ENCODE measurements at places on chromosomes 7 and 10. TPM values are rescaled to one million over a fixed set of nuclear protein-coding genes. Genes with fewer than 3 reads are reported as not detected.
A peak's percentile ranks its signal among the peaks of the same experiment; 100 is the strongest.

GRCh38 chr7:28999895-29000716, 42.0 kb upstream of the TRIL start:
- no peaks in the 10 kb centered on the region for H3K36me3 ChIP-seq
- H3K4me1 ChIP-seq, result peaks cover 11% of the 10 kb centered on the region
- H3K27me3 ChIP-seq, result no peaks in the 10 kb centered on the region
- DNase-seq, result no peak

MSRB2 gene
- total RNA-seq, result 15.4 TPM

DNA sequence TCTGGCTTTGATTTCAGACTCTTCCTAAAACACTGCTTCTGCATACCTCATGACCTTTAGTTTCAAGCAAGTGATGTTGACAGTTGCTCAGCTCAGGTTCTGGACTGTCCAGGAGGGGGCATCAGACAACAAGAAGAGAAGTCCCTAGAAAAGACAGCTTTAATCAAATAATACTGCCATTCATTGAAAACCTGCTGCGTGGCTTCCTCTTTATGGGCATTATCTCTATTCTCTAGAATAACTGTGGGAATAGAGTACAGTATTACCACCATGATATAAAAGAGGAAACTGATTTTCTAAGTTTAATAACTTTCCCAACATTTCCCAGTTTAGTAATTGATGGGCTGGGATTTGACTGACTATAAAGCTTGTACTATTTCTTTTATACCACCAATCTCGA, 170.4 kb downstream of the SNX13 start:
- no peaks in the 10 kb centered on the region for H3K36me3 ChIP-seq
- H3K27ac ChIP-seq, result no peak overlapping the region
- peak; percentile 52 for DNase-seq

DNA sequence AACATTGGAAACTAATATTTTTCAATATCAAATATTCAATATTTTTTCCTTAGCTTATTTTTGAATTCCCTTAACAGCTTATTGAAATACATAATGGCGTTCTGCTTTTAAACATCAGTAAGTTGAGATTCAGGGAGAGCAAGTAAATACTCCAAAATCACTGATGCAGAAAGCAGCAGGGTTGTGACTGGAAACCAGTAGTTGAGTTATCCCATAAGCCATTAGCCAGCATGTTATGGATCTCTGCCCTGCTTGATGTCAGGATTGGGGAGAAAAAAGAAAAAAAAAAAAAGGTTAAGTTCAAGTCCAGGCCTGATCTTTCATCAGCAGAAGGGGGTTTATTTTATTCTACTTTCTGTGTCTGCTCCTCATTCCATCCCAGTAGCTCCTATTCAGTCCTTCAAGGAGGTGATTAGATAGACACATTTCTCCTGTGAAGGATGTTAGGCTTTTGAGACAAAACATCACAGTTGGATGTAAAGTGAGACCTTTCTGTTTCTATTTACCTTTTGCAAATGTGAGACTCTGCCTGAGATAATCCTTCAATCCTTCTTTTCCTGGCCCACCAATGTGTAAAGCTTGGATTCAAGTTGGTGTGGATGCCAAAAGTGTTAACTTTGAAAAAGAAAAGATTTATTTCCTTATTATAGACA, 110.9 kb upstream of the HDAC9 start:
- H3K36me3 ChIP-seq, result no peaks in the 10 kb centered on the region
- peaks cover 9% of the 10 kb centered on the region for H3K4me1 ChIP-seq
- no peak overlapping the region for H3K27ac ChIP-seq
- H3K27me3 ChIP-seq, result no peaks in the 10 kb centered on the region
- H3K4me3 ChIP-seq, result no peak overlapping the region
- no peak for DNase-seq

- no peaks in the 10 kb centered on the region for H3K27me3 ChIP-seq
- no peak overlapping the region for H3K27ac ChIP-seq
- no peaks in the 10 kb centered on the region for H3K36me3 ChIP-seq
- H3K4me3 ChIP-seq, result no peak overlapping the region
- DNase-seq, result no peak
Observed at GRCh38 chr7:82221152-82221674, 222.4 kb downstream of the CACNA2D1 start.

CLEC2L gene
- not detected for total RNA-seq

UCMA gene
- not detected for total RNA-seq

- H3K27me3 ChIP-seq, result no peaks in the 10 kb centered on the region
- no peak for DNase-seq
- no peaks in the 10 kb centered on the region for H3K36me3 ChIP-seq
- H3K4me1 ChIP-seq, result peaks cover 6% of the 10 kb centered on the region
- no peak overlapping the region for H3K4me3 ChIP-seq
Observed at GRCh38 chr10:132175907-132176581, 10.7 kb upstream of the DPYSL4 start.

- H3K4me1 ChIP-seq, result peaks cover 12% of the 10 kb centered on the region
- H3K36me3 ChIP-seq, result no peaks in the 10 kb centered on the region
- H3K4me3 ChIP-seq, result no peak overlapping the region
- H3K27ac ChIP-seq, result no peak overlapping the region
- no peak for DNase-seq
Observed at GRCh38 chr10:34575882-34576281, 239.2 kb downstream of the PARD3 start.

DNA sequence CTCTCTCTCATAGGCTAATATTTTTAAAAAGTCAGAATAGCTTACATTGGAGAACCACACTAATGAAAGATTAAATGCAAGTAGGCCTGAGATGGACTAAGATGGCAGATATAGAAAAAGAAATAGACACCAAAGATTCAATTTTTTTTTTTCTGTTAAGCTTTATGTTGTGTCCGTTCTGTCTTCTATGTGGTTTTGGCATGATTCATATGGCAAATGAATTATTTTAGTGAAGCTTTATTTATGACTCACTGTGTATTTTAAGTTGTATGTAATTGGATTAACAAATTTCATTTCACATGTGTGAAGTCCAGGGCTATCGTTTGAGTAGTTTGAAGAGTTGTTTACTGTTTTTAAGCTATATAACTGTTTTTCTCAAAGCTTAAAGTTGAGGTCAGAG, 214.8 kb downstream of the CAMK1D start:
- H3K4me3 ChIP-seq, result no peak overlapping the region
- no peak for DNase-seq
- no peak overlapping the region for H3K27ac ChIP-seq
- H3K4me1 ChIP-seq, result peaks cover 12% of the 10 kb centered on the region
- H3K27me3 ChIP-seq, result no peaks in the 10 kb centered on the region

- no peaks in the 10 kb centered on the region for H3K36me3 ChIP-seq
- no peak overlapping the region for H3K27ac ChIP-seq
- no peak overlapping the region for H3K4me3 ChIP-seq
Observed at GRCh38 chr10:24556750-24557742, 166.6 kb downstream of the ARHGAP21 start.

GRCh38 chr10:19815036-19815730, 1.0 kb upstream of the PLXDC2 start:
- no peaks in the 10 kb centered on the region for H3K27me3 ChIP-seq
- no peaks in the 10 kb centered on the region for H3K4me1 ChIP-seq
- DNase-seq, result peak; percentile 42
- no peaks in the 10 kb centered on the region for H3K36me3 ChIP-seq
- H3K27ac ChIP-seq, result peak overlapping the region; percentile 87

DNA sequence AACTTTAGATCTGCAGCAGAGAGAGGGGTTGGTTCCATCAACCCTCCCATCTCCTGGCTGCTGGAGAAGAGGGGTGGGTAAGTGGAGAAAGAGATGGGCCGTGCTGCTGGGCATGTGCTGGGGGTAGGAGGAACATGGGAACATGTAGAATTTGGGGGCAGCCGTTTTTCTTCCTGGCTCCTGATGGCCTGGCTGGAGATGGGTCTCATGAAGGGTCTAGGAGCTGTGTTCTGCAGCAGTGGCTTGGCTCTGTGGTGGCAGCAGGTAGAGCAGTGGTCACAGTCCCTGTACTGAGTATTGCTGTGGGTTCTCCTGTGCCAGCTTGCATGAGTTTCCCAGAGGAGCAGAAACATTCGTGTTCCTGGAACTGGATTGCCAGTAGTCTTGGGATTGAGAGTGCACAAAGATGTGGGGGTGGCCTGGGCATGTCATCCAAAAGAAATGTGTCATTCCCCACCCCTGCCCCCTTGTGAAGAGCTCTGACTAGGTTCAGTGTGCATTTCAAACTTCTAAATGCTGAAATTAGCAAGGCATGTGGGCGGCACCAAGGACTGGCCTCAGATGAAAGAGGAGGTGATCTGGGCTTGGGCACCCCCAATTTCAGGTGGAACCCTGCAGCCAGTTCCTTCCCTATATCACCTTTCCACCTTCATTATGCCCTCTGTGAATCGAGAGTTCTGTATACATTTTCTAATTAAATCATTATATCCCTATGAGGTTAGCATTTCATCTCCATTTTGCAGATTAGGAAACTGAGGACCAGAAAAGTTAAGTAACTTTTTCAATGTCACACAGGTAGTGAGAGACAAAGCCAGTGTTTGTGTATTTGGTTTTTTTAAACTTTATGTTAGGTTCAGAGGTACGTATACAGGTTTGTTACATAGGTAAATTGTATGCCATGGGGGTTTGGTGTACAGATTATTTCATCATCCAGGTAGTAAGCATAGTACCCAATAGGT, 2.1 kb downstream of the CHST3 start:
- H3K36me3 ChIP-seq, result no peaks in the 10 kb centered on the region
- no peak overlapping the region for H3K4me3 ChIP-seq
- DNase-seq, result no peak
- H3K27me3 ChIP-seq, result no peaks in the 10 kb centered on the region
- no peak overlapping the region for H3K27ac ChIP-seq

GRCh38 chr10:71294091-71294561, 24.9 kb upstream of the SLC29A3 start:
- H3K4me1 ChIP-seq, result no peaks in the 10 kb centered on the region
- DNase-seq, result peak; percentile 79
- peak overlapping the region; percentile 50 for H3K27ac ChIP-seq
- H3K4me3 ChIP-seq, result no peak overlapping the region
- no peaks in the 10 kb centered on the region for H3K36me3 ChIP-seq

TLX1 gene
- total RNA-seq, result not detected

GRCh38 chr7:35875292-35875691, 74.4 kb downstream of the SEPTIN7 start:
- no peak overlapping the region for H3K4me3 ChIP-seq
- no peak for DNase-seq
- peaks cover 9% of the 10 kb centered on the region for H3K4me1 ChIP-seq
- no peaks in the 10 kb centered on the region for H3K36me3 ChIP-seq
- no peak overlapping the region for H3K27ac ChIP-seq
- no peaks in the 10 kb centered on the region for H3K27me3 ChIP-seq

All from thyroid gland (tissue), 4 donors.